ENCODE measurements at places on chromosomes 1 and 21.

DNA sequence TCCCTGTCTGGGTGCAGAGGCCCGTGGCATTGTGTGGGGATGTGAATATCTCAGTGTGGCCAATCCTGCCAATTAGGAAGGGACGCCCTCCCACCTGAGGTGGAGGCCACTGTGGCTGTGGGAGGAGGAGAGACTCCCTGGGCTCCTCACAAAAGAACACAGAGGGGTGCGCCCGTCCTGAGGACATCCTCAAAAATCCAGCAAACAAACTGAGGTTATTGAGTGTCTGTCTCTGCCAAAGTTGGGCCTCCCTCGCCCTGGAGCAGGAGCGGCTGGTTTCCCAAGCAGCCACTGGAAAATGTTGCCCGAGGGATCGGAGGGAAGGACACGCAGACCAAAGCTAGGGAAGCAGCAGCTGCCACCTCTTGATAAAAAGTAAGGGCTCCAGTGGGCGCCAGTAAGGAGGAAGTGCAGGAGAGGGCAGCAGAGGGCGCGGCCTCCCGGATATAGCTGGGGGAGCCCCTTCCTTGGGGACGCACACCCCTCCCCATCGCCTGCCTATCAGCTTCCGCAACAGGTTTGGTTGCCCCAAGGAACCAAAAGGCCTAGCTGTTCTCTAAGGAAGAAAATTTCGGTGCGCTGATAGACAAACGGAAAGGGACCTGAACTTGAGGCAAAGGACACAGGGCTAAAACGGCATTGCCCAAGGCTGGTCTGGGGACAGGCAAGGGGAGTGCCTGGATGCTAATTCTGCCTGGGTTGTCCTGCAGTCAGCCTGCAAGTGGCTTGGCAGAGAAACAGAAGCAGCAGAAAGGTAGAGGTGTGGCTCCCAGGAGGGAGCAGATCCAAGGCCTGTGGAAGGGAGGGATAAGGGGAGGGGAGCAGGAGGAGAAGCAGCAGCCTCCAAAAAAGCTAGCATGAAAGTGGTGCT is 1.7 kb upstream of the GRIK3 start:
- DNase-seq = no peak

DNA sequence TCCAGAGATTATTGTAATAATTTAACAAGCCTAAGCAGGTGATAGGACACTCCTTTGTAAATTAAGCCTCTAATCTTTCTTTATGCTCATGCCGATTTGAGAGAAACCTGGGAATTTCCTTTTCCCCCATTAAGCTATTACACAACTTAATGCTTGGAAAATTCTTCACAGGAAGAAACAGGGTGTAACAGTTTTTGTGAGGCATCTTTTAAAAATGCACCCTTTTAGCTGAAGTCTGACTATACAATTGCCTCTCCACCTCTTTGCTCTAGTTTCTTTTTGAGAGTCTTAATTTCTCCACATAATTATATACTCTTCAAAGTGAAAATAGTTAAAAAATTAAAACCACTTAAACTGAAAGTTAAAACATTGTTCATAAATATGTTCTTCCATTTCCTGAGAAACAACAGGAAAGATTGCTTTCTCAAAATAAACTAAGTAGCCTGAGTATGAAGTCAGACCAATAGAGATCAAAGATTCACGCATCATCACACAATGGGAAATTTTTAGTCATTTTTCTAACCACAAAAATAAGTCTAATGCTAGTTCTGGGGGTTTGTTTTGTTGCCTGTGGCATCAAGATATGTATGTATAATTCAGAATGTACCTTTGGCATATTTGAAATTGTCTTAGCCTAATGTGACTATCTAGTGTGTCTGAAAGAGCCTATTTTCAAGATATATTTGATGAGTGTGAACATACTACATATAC is 34.7 kb downstream of the LRRC8D start:
- DNase-seq = peak; percentile 77

- no peak for DNase-seq
Measured at GRCh38 chr1:38085666-38086330, 39.2 kb upstream of the POU3F1 start.

- no peak for DNase-seq
Measured at GRCh38 chr21:29347274-29347681, 48.6 kb downstream of the BACH1 start.

DNA sequence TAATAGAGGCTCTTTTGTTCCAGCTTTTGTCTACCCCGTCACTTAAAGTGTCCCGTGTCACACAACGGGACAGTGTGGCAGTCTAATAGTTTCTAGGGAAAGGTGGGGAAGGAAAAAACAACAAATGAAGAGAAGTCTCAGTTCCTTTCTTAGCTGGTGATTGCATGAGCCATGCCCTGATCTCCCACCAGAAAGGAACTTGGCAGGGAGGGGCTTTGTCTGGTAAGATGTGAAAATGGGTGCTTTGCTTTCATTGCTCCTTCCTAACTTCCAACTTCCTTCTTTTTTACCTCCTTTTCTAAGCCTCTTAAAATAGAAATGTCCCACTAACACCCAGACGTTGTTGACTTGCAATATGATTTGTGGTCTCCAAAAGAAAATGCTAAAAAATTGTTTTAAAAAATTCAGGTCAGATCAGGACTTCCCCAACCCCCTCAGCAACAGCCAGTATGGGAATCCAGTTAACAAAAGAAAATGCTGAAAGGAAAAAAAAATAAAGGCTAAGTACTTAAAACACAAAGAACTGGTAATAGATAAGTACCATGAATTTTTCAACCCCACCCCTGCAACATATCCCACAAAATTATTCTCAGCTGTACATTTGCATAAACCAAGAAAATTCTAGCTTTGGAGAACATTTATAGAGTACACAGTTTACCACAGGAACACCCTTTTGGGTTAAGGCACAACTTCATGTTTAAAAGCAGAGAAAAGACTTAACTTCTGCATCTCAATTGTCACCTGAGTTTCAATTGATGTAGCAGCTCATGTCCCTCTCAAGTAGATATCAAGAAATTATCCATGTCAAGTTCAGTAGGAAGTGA is 106.2 kb downstream of the NIBAN1 start:
- no peak for DNase-seq

GRCh38 chr1:53503433-53504217 is 44.4 kb downstream of the DMRTB1 start:
- DNase-seq = peak; percentile 55

- no peak for DNase-seq
Measured at GRCh38 chr1:182137546-182137945, 76.0 kb upstream of the ZNF648 start.

DNA sequence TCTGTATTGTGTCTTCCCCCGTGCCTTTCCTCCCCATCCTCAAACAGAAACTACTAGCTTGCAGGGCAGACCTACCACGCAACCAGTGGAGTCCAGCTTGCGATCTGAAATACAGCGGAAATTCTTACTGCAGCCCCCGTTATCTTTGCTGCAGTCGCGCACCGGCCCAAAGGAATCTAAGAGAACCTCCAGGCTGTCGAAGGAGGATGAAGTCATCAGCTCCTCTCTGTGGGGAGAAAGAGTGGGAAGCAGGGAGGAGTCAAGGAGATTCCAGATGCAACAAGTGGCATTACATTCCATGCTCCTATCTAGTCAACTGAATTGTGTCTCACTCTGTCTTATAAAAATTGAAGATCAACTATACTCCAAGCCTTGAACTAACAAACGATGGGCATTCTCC is 206.9 kb downstream of the ASTN1 start:
- no peak for DNase-seq

DNA sequence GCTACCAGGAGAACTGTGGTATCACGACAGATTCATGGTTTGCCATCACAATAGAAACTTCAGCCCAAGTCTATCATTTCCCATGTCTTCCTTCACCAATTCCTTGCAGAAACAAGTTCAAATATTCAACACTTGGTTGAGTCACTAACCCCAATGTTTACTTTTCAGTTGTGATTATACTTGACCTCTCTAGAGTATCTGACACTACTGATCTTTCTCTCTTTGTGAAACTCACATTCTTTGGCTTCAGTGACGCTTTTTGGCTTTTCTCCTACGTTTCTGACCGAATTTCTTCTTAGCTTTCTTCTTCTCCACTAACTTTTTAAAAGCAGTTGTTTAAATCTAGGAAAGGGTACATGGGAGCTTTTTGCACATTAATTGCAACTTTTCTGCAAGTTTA is 48.8 kb upstream of the HMGB4 start:
- peak; percentile 12 for DNase-seq

All from foreskin fibroblast (primary cell).